Nucleus accumbens (tissue), 56 donors: ENCODE measurements at places on chromosomes 4 and X.

- DNase-seq, result no peak
Observed at GRCh38 chr4:62271107-62271506, 1071.0 kb downstream of the ADGRL3 start.

GRCh38 chr4:145734031-145734430 is 54.1 kb downstream of the C4orf51 start:
- DNase-seq, result no peak

GRCh38 chrX:109843963-109844751 is 111.1 kb upstream of the ACSL4 start:
- no peak for DNase-seq

- no peak for DNase-seq
Observed at GRCh38 chr4:24112466-24112865, 222.6 kb upstream of the PPARGC1A start.

DNA sequence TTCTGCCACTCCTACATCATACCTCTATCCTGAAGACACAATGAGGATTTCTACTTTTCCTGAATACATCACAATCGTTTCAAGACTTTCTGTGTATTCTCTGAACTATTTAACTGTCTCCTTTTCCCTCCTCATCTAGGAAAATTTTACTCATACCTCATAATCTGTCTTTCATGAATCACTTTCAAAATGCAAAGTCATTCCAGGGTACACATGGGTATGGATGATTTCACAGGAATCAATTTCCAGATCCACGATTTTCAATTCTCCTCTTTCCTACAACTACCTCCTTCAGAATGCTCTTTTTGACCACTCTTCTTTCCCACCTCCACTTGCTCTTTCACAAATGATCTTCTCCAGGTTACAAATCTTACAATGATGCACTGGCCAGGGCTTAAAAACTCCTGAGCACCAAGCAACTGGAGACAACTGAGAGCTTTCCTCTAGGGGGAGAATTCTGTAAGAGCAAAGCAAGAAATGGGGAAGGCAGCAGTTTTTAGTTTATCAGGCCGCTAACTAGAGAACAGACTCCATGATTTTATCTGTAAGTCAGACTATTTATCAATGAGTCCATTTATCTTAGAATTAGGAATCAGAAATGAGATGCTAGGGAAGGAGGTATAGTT is 116.4 kb downstream of the PPP3CA start:
- DNase-seq, result no peak

GRCh38 chrX:49269767-49270248 is at the start of gene PPP1R3F:
PPP1R3F (plus strand) TSS chrX:49269793; CDS start chrX:49269870, 77 bp downstream.
- DNase-seq, result no peak

GRCh38 chr4:566035-566434 is 10.1 kb downstream of the TMEM271 start:
- DNase-seq, result no peak

DNA sequence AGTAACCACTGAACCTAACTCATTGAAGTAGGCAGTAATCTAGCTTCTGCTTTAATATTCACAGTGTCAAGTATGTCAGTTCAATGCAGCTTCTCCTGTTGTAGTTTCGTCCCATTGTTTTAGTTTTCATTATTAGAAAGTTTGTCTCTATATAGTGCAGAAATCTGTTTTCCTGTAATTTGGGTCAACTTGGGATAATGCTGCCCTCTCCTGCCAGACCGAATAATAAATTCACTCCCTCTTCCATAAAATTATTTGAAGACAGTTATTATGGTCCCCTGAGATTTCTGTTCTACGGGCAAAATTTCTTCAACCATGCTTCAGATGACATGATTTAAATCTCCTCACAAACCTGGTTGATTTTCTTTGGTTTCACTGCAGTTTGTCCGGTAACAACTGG is 4.6 kb upstream of the LUZP4 start:
- DNase-seq, result no peak

GRCh38 chr4:185744946-185745345 is 67.0 kb downstream of the SORBS2 start:
- DNase-seq, result no peak

- DNase-seq, result peak; percentile 39
Observed at GRCh38 chr4:82758701-82759685, 39.6 kb downstream of the SCD5 start.

DNA sequence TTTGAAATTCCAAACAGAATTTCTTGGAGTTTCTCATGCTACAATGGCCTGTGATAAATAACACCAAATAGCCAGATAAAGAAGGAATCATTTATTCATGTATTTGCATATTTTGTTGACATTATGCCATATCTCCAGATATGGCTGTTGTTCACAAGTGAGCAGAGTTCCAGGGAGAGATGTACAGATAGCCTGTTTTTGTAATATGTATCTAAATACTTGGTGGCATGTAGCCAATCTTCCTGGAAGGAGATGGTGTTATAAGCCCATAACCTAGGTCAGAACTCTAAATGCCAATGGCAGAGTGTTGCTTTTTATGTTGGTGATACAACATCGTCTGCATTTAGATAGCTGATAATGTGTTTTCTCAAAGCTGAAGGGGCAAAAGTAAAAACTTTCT is 292.2 kb downstream of the FBXO8 start:
- no peak for DNase-seq

DNA sequence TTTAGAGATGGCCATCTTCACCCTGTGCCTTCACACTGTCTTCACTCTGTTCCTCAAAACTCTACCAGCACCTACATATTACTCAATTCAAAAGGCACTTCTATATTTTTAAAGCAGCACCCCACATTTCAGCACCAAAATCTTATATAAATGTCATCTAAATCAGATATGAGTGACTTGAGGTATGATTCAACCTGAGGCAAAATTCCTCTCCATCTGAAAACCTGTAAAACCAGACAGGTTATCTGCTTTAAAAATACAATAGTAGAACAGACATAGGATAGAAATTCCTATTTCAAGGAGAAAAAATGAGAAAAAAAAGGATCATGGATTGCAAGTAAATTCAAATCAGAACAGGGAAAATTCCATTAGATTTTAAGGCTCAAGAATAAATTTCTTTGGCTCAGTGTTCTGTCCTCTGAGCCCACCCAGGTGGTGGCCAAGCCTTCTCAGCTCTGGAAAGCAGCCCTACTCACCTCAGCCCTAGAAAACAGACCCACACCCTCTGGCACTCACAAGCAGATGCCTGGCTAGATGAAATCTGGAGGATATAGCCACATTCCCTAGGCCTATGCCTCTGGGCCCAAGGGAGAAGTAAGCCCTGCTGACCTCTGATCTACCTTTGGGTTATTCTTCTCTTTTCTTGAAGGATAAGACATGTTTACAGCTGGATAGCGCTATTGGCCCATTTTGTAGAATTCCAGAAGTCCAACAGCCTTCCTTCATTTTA is 240.4 kb upstream of the ZCCHC13 start:
- no peak for DNase-seq

GRCh38 chrX:38183596-38183995 is 37.1 kb downstream of the SRPX start:
- no peak for DNase-seq

- no peak for DNase-seq
Observed at GRCh38 chr4:177441061-177441802, 1.0 kb downstream of the AGA start.

DNA sequence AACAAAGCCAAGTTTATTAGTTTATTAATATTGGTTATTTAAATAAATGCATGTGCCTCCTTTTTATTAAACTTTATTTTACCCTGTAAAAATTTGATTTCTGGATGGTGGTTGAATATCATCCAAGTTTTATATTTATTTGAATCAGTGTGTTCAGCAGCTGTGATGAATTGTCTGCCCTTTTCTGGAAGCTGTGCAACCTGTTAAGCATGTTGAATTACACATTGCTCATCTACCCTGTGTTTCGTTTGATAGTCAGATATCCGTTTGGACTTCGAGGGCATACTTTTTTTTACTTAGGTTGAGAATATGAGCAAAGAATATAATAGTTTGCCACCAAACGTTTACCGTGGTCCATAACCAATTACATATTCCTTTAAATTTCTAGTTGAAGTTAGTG is 95.8 kb upstream of the TENM3 start:
- no peak for DNase-seq

GRCh38 chr4:114603497-114603896 is 4.9 kb downstream of the UGT8 start:
- DNase-seq, result no peak

DNA sequence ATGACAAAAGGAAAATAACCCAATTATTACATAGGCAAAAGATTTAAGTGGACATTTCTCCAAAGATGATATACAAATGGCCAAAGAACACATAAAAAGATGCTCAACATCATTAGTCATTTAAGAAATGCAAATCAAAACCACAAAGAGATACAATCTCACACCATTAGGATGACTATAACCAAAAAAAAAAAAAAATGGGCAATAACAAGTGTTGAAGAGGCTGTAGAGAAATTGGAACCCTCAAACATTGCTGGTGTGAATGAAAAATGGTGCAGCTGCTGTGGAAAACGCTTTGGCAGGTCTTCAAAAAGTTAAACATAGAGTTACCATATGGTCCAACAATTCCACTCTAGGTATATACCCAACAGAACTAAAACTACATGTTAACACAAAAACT is 5.6 kb upstream of the PRDX4 start:
- no peak for DNase-seq

GRCh38 chr4:17155486-17155885 is 257.0 kb upstream of the LDB2 start:
- DNase-seq, result no peak

DNA sequence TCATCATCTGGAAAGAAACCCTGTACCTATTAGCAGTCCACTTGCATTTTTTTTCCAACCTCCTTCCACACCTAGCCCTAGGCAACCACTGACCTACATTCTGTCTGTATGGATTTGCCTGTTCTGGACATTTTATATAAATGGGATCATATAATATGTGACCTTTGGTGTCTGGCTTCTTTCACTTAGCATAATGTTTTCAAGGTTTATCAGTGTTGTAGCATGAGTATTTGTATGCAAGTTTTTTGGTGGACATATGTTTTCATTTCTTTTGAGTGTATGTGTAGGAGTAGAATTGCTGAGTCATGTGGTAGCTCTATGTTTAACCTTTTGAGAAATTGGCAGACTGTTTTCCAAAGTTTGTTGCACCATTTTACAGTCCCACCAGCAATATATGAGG is 198.6 kb downstream of the CEP135 start:
- DNase-seq, result no peak

GRCh38 chr4:148021686-148022085 is 289.8 kb downstream of the ARHGAP10 start:
- no peak for DNase-seq

DNA sequence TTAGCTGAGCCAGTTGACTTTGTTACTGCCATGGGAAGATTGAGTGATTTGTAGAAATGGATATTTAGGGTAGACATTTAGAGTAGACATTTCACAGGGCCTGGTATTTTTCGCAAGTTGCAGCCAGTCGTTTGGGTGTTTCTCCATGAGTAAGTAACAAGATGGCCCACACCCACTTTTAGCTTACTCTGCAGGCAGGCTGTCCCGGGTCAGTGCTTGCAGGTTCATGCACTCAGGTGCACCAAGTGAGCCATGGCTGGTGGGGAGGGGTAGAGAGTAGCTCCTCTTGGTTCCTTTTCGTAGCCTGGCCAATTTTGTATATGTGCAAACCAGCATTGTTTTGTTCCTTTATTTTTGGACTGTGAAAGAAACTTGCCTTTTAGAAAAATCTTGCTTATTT is 145.6 kb downstream of the POLA1 start:
- DNase-seq, result no peak

GRCh38 chr4:52421811-52422213 is 237.3 kb downstream of the USP46 start:
- DNase-seq, result no peak

- no peak for DNase-seq
Observed at GRCh38 chr4:107885865-107886264, 45.5 kb upstream of the CYP2U1 start.
